ENCODE measurements at places on chromosomes 6 and 20.
A peak's percentile ranks its signal among the peaks of the same experiment; 100 is the strongest.

DNA sequence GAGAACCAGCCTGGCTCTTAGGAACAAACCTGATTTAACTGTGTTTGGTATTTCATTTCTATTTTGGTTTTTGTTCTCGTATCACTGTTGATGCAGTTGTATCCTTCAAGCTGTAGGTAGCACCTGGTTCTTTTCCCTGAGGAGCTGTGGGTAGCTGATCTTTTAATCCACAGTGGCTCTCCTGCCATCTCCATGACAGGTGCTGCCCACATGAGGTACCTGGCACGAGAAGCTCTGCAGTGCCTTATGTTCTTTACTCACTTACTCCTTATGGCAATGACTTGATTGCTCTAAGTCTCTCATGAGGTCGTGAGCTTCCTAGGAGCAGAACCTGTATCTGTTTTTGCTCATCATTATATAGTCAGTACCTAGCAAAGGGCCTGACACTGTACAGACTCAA is 74.3 kb upstream of the EMILIN3 start:
- no peak for DNase-seq

DNA sequence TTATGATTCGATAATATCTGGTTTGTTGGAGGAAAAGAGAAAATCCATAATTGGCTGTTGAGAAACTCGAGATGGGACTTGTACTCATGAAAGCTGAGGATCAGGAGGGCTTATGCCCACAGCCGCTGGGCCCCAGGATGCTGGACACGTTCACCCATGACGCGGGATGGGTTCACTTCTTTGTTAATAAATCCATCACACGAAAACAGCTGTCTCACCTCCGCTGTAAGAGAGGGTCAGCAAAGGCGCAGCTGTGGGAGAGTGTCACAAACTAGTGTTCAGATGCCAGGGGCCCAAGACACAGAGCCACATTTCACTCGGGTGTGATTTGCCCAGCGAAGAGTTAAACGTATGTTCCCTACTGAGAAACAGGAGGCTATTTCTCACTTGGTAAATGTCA is 315.1 kb downstream of the THBS2 start:
- DNase-seq: no peak

- no peak for DNase-seq
These were observed 41.7 kb upstream of the CITED2 start for GRCh38 chr6:139416146-139416545.

- no peak for DNase-seq
These were observed 10.8 kb upstream of the GUCA1A start for GRCh38 chr6:42162384-42162783.

GRCh38 chr6:54291738-54292137 is 16.5 kb upstream of the TINAG start:
- no peak for DNase-seq

DNA sequence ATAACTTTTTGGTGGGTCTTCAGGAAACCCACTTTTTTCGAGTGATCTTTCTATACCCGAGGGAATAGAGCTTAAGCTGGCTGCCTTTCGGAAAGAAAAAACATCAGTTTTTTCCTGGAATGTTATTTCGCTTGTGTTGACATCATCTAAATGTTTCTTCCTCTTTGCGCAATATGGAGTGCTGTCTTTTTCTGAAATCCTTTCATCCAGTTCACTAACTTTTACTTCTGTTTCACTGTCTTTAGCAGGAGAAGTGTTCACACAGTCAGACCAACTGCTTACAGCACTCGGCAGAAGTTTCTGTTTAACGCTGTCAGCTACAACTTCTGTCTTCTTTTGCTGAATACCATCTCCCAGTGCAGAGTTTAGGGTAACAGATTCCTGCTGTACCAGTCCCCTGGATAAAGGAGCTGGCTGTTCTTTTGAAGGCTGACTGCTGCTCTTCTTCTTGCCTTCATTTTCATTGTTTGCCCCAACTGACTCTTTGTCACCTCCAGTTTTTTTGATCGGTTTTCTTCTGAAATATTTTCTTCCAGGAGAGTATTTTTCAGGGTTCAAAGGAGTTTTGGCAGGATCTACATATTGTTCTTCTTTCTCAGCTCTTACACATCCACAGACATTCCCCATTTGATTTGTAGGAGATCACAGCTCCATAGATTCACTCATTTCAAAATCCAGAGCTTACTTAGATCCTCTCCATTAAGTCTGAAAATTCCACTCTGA is 50.0 kb upstream of the DST start:
- peak; percentile 25 for DNase-seq

DNA sequence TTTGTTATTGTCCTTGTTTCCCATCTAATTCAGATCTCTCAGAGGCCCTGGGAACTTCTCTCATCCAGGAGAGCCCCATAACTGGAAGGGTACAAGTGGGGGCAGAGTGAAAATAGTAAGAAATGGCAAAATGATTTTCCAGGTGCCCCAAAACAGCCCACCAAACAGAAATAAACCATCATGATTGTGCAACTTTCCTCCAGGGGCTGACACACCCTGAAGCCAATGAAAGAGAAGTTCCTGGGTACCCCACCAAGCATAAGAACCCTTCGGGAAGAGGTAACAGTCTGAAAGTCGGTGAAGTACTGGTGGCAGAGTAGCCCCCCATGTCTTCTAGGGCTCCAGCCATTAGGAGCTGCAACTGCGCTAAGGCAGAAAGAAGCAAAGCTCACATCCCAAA is 282.0 kb downstream of the PTPRT start:
- no peak for DNase-seq

DNA sequence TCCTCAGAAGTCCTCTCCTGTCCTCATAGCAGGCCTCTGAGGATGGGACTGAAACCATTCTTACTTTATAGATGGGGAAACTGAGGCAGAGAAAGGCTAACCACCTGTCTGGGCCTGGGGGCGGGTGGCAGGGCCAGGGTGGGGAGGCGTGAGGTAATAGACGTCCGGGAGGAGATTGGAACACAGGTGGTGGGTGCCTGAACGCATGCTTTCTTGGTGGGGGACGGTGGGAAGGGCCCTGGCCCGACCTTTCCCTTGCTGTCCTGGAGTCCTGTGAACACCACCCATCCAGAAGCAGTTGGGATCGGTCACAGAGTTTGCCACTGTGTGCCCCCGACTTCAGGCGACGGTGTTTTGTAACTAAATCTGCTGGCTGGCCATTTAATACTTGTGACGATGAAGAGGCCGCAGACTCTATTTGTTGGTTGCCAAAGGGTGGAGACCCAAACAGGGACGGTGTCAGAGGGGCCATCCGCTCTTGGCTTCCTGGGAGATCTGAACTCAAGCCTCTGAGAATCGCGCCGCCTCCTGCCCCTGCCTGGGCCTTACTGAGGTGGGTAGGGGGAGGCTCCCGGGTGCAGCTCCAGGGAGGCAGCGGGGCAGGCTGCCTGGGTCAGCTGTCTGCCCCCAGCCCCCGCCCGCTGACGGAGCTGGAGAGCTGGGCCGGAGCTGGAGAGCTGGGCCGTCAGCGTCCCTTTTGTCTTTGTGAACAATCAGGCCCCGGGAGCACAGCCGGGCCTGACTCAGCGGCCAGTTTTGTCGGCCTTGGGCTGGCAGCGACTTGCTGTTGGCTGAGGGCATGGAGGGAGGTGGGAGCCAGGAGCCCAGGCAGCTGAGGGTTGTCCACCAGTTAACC is 4.1 kb downstream of the RBM38 start:
- peak; percentile 63 for DNase-seq

DNA sequence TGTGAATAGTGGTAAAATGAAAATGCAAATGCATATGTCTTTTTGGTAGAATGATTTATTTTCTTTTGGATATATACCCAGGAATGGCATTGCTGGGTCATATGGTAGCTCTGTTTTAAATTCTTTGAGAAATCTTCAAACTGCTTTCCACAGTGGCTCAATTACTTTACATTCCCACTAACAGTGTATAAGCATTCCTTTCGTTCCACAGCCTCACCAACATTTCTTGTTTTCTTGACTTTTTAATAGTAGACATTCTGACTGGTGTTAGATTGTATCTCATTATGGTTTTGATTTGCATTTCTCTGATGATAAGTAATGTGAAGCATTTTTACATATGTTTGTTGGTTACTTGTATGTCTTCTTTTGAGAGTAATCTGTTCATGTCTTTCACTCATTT is 144.0 kb downstream of the SIM1 start:
- no peak for DNase-seq

DNA sequence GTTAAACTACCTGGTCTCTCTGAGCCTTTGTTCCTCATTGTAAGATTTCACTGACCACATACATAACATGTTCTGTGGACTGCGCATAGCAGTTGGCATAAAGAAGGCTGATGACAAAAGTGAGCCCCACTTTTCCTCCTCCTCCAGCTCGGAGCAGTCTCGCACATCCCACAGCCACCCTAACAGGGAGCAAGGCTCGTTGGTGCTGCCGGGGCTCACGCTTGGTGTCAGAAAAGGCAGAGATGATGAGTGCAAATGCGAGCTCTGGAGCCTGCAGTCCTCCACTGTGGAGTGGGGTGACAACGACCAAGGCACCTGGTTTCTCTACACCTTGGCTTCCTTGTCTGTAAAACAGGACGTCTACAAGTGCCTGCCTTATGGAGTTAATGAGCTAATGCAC is 9.7 kb downstream of the TGM3 start:
- no peak for DNase-seq

- no peak for DNase-seq
These were observed 324.2 kb upstream of the CITED2 start for GRCh38 chr6:139698526-139699176.

GRCh38 chr6:63636518-63637021 is 968 bp downstream of the PHF3 start:
- peak; percentile 66 for DNase-seq

GRCh38 chr20:16393836-16394235 is 179.4 kb downstream of the KIF16B start:
- DNase-seq: no peak

DNA sequence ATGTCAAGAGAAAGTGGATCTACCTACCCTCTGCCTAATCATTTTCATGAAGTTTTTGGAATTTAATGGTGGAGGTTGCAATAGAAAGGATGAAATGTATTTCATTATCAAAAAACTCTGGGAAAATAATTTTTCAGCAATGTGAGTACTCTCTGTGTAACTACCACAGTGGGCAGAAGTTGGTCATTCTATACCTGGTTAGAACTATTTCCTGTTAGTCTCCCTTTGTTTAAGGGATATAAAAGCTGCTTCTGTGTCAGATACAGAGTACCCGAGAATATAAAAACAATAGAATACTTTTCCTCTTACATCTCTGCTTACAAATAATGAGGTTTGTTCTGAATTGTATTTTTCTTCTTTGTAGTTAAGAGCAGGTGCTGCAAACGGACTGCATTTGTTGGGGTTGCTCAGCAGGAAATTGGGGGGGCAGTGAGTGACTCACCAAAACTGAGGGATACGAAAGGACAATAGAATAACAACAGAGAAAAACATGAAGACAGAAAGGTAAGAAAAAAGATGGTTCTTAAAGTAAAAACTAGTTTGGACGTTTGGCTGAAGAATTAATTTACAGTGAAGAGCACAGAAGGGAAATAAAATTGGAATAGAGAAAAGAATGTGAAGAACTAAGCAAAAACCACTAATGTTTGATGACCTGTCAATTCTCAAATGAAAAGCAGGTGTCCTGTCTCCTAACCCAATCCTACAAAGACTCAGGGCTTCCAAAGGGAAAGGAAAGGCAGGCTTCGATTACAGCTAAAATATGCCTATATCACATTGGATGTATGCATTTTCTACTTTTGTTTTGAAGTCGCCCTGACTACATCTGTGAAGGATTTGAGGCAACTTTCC is 703.1 kb downstream of the RFPL4B start:
- peak; percentile 34 for DNase-seq

DNA sequence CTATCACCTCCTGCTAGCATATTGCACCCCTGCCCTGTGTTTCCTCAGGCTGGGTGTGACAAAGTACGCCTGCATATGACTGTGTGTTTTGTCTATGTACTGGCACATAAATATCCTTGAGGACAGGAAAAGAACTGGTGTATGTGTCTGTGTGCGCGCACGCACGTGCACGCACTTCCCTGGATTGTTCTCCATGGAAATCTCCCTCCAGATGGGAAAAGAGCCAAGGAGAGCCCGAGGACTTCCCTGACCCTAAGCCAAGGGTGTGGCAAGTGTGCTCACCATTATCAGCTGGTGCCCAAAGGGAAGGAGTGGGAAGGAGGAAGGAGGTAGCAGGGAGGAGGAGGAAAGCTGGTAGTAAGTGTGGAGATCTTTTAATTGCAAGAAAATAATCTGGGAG is 117.6 kb downstream of the HIVEP2 start:
- no peak for DNase-seq

GRCh38 chr6:90413867-90414266 is 117.2 kb upstream of the BACH2 start:
- DNase-seq: peak; percentile 40

- DNase-seq: no peak
These were observed 9.6 kb upstream of the PLG start for GRCh38 chr6:160692369-160692959.

- no peak for DNase-seq
These were observed 37.0 kb upstream of the MPC1 start for GRCh38 chr6:166419717-166420116.

GRCh38 chr6:30814146-30815040 is 69.9 kb upstream of the DDR1 start:
- no peak for DNase-seq

DNA sequence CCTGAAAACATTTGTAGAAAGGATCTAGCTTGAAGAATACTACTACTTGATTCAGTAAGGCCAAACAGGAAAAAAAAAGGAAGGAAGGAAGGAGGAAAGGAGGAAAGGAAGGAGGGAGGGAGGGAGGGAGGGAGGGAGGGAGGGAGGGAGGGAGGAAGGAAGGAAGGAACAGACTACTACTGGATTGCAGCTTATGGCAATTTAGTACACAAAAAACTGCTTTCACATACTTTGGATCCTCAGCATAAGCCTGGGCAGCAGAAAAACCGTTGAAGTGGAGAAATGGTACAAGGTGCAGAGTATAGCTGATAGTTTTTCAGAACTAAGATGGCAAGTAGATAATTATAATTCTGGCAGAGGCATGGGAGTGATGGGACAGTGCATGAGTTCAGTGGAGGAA is 201.6 kb downstream of the BTBD9 start:
- DNase-seq: no peak

DNA sequence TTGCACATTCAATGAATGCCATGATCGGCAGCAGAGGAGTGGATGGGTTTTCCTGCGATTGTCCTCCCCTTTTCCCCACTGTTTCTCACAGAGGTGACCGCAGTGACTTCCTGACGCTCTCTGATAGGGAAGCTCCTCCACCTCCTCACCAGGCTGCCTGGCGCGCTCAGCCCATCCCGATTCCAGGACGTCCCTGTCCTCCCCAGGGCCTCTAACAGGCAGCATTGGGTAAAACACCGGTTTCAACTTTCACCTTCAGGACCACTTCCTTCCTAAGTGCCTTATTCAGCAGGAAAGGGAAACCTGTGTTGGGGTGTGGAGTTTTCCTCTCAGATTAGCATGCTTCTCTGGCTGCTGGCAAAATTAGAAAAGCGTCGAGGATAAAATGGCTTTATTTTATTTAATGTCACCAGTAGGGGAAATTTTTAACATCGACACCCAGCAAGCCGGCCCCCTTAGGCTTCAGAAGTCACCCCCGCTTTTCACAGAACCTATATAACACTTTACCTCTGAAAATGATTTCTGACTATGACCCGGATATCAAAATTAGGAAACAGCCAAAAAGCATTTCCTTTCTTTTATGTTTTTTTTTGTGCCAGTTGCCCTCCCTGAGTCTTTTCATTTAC is 570.4 kb upstream of the GJE1 start:
- DNase-seq: peak; percentile 27

Measured in right hindlimb (tissue), 1 donor.